ENCODE measurements at places on chromosomes 12 and 14.

GRCh38 chr12:68646484-68646883, 35.8 kb downstream of the RAP1B start:
- no peak for DNase-seq

- DNase-seq = no peak
These were observed 4.7 kb downstream of the CDCA3 start for GRCh38 chr12:6846316-6846869.

DNA sequence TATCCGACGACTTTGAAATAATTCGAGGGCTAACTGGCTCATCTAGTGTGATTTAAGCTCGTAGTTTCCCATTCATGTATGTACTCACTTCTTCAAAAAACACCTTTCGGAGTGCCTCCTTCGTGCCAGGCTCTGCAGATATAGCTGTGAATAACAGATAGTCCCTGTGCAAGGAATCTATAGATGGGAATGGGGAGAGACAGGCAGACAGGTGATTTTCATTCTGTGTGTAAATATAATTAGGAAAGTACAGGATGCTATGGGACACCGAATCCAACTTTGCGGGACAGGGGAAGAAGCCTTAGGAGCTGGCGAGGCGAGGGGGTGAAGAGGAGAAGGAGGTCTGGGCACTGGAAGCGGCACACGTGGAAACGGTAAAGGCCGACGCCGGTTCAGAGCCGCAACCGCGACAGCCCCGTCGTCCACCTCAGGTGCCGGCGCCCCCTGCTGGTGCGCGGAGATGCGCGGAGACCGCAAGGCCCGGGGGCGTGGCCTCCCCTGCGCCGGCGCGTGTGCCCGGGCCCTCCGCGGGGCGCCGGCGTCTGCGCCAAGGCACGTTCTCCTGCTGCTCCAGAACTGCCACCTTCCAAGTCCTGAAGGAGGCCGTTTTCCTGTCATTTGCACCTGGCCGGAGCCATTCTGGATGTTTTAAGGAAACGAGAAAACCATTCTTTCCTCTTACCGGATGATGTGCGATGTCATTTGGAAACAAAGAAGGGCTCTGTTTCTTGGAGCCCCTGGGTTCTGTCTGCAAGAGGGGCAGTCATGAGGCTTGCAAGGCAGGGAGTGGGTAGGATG, 18.0 kb upstream of the CACNA1C start:
- DNase-seq = peak; percentile 98

DNA sequence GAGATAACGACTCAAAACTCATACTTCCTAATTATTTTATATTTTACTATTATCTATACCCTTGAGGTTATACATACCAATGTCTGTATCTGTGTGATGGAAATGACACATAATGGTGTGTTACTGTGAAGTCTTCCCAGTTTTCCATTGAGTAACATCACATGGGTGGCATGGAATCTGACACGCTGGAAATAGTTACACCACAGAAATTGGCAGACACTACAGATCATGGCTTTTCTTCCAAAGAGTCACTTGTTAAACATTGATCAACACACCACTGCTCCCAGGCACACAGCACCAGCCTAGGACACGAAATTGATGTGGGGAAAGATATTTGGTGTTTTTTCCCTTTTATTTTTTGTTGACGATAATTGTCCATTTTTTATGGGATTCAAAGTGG, 33.0 kb upstream of the VWF start:
- DNase-seq = no peak

DNA sequence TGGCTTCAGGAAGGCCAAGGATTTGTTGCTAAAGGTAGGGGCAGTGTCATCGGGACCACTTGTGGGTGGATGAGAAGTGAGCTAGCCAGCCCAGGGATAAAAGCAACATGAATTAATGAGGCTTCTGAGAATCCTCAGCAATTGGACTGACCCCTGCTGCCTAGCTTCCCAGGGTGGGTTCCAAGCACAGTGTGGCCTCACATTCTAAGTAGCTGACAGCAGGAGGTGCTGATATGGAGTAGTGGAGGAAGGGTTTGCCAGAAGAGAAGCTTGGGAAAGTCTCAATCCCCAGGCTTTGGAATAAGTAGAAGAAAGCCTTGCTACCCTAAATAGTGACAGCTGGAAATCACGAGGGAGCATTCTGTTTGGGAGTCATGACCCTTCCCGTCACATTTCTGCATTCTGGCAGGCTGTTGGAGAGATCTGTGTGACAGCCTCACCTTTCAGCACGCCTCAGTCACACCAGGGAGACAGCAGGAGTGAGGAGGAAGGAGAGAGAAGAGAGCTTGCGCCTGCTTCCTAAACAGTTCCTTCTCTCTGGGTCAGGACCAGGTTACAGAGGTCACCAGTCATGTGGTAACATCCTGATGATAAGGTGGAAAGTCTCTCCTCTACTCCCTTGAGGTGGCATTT, 31.2 kb downstream of the DACT1 start:
- DNase-seq = no peak

DNA sequence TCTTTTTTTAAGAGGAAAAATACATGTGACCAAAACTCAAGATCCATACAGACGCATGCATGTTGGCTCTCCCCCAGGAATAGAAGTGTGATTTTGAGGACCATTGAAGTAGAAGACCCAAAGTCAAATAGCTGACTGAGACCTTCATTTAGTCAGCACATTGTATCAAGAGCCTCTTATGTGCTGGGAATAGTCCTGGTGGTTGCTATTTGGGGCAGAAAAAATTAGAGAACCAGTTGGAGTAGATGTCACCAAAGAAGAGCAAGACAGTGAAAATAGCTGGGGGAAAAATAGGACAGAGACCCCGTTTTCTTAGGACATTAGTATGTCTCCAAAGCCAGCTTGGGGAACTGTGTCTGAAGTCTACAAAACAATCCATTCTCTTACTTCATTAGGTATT, 93.6 kb downstream of the PELI2 start:
- DNase-seq = no peak

GRCh38 chr12:113818833-113819232, 147.3 kb downstream of the RBM19 start:
- no peak for DNase-seq

DNA sequence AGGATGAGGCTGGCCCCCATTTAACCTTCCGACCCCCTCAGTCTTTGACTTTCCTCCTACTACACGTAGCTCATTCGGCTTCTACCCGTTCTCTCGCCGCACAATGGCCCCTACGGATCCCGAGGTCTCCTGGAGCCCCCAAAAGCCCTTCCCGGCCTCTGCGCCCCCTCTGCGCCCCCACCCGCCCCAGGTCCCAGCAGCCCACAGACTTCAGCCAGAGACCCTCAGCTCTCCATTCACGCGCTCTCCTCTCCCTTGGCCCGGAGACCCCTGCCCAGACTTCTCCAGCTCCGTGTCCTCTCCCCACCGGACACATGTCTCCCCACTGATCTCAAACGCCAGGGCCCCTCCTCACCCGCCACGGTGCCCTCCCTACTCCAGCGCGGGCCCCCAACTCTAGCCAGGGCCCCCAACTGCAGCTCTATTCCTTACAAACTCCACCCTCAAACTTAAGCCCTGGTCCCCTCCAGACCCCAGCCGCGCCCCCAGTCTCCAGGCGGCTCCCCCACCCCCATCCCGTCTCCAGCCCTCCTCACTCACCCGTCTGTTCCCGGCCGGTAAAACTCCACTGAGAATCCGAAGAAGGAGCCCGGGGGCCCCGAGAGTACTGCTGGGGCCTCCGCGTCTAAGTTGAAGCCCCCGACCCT, 502 bp downstream of the ITGA5 start:
- DNase-seq = no peak

DNA sequence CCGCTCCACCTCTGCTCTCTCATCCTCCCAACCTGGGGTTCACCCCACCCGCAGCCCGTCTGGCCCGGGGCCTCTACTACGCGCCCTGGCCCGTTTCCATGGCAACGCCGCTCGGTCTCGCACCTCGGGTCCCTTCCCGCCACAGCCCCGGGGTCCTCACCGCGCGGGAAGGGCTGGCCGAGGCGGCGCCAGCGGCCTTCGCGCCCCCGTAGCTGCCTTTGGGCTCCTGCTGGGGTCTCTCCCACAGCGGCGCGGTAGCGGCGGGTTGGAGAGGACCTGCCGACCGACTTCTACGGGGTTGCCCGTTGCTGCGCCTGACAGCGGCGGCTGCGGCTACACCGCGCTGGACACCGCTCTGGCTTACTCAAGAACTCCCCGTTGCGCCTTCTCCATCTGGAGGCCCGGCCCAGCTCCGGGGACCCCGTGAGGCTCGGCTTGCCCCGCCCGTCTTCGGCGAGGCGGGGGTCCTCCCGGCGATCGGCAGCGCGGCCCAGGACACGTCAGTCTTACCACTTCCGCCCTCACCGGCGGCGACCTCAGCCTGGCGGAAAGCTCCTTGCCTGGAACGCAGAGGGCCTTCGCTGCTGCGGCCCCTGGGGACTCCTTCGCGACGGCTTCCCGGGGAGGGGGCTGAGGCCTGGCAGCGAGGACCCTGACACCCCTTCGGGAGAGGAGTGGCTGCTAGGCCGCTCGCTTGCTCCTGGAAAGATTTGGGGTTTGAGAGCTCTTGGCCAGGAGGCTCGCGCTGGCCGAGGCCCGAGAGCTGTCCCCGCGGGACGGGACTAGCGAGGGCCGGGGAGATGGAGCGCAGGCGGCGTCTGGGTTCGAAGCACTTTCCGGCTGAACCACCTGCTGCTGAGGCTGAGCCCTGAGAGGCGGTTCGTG, at the start of gene TM9SF1:
Gene TM9SF1 (minus strand): TSS at position 256 of the 885 bp plus-strand sequence. CDS start 422 bp downstream, outside the sequence.
- DNase-seq = peak; percentile 93

GRCh38 chr12:45122768-45123380, 72.0 kb upstream of the DBX2 start:
- DNase-seq = peak; percentile 11

DNA sequence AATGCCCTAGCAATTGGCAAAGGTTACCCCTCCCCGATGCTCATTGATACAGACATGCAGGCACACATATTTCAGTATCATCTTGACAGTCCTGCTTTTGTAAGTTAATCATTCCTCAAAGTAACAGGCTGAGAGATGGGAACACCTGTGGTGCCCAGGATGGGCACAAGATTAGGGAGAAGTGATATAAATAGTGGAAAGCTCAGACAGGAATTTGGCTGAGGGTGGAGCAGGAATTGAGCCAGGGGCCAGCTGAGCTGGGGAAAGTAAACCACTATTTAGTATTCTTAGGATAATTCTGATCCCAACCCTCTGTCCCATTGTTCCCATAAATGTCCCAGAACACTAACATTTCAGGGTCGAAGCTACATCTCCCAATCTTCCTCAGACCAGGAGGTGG, 38.3 kb downstream of the DAO start:
- no peak for DNase-seq

GRCh38 chr12:93261505-93262094, 116.1 kb upstream of the NUDT4 start:
- DNase-seq = no peak

- no peak for DNase-seq
These were observed 4.1 kb downstream of the TUBA1B start for GRCh38 chr12:49126852-49127763.

GRCh38 chr14:34055157-34055950, 104.5 kb upstream of the EGLN3 start:
- peak; percentile 12 for DNase-seq

DNA sequence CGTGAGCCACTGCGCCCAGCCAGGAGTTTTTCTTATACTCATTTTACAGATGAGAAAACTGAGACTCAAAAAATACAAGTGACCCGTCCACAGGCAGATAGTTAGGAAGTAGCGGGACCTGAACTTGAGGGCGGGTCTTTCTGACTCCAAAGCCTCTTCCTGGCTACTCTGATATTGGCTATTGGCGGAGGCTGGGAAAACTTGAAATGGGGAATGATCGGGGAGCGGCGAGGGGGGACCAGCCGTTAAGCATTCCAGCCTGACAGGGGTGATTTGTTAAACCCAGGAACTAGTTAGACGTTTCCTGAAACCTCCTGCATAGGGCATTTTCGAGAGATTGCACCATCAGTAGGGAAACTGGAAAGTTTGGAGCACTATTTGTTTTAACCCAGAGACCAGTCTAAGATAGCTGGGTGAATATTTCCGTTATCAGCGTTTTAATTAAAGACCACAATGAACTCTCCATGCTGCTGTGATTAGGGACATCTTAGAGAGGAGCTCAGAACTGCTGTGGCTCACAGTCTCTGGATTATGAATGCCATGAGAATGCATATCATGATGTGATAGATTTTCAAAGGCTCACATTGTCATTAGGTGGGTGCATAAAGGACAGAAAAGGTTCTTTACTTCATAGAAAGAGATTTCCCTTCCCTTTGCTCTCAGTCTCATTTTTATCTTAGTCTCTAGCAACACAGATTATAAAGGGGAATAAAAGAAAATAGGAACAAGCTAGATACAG, 2.5 kb downstream of the NR1H4 start:
- no peak for DNase-seq

GRCh38 chr12:106461730-106462129, 104.2 kb downstream of the POLR3B start:
- DNase-seq = no peak

- no peak for DNase-seq
These were observed 23.6 kb downstream of the BDKRB1 start for GRCh38 chr14:96279564-96279963.

GRCh38 chr14:94115631-94116030, 5.1 kb downstream of the IFI27 start:
- no peak for DNase-seq

DNA sequence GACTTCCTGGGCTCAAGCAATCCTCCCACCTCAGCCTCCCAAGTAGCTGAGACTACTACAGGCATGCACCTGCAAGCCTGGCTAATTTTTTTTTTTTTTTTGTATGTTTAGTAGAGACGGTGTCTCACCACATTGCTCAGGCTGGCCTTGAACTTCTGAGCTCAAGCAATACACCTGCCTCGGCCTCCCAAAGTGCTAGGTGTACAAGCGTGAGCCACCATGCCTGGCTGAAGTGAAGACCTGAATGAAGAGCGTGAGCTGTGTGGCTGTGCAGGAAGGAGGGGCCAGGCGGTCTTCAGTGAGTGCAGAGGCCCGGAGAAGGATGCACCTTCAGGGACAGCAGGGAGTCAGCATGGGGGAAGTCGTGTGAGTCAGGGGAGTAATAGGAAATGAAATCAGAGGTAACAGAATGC, 14.9 kb upstream of the NFKBIA start:
- no peak for DNase-seq
